Smooth muscle cell of the coronary artery (primary cell): ENCODE measurements at places on chromosomes 16 and 17. TPM values are rescaled to one million over a fixed set of nuclear protein-coding genes. Genes with fewer than 3 reads are reported as not detected.

ADAT1 gene
- 24.3 and 32.3 TPM in 2 replicates for total RNA-seq

CHRNE gene
- total RNA-seq, result 0.38 and 0.47 TPM in 2 replicates

NAGS gene
- total RNA-seq, result 0.59 and 0.98 TPM in 2 replicates

GGT6 gene
- total RNA-seq, result not detected in 2 replicates

TPSG1 gene
- not detected in 2 replicates for total RNA-seq

ANKRD11 gene
- 44.3 and 56.5 TPM in 2 replicates for total RNA-seq

TBC1D3B gene
- 0.75 and 1.8 TPM in 2 replicates for total RNA-seq

NPIPA8 gene
- total RNA-seq, result not detected in 2 replicates

SPATA22 gene
- total RNA-seq, result not detected in 2 replicates

ABCC6 gene
- total RNA-seq, result 0.30 and 0.47 TPM in 2 replicates

THUMPD1 gene
- 52.8 and 82.0 TPM in 2 replicates for total RNA-seq

GAST gene
- total RNA-seq, result not detected in 2 replicates

KRT37 gene
- not detected in 2 replicates for total RNA-seq

NFATC3 gene
- 5.9 and 8.2 TPM in 2 replicates for total RNA-seq

STX1B gene
- 0.53 and 2.7 TPM in 2 replicates for total RNA-seq

OTOA gene
- total RNA-seq, result not detected in 2 replicates

MRPL10 gene
- 16.1 and 21.3 TPM in 2 replicates for total RNA-seq

PRSS8 gene
- not detected in 2 replicates for total RNA-seq

MT1G gene
- total RNA-seq, result not detected in 2 replicates

TMEM204 gene
- total RNA-seq, result 19.0 and 45.4 TPM in 2 replicates

EVI2B gene
- total RNA-seq, result 0.59 TPM in 1 of 2 replicates, not detected in the other

MILR1 gene
- total RNA-seq, result 5.0 and 6.2 TPM in 2 replicates

PIGS gene
- total RNA-seq, result 48.4 and 53.0 TPM in 2 replicates

KRTAP17-1 gene
- not detected in 2 replicates for total RNA-seq

VAC14 gene
- 13.2 and 19.7 TPM in 2 replicates for total RNA-seq

MAPK8IP3 gene
- 31.8 and 51.6 TPM in 2 replicates for total RNA-seq

KRT36 gene
- 0.08 and 0.12 TPM in 2 replicates for total RNA-seq

TGFB1I1 gene
- total RNA-seq, result 3.3 and 30.2 TPM in 2 replicates

ST6GALNAC2 gene
- total RNA-seq, result 0.23 and 4.0 TPM in 2 replicates

HYDIN gene
- total RNA-seq, result 0.08 and 0.12 TPM in 2 replicates

CIAPIN1 gene
- 18.6 and 46.3 TPM in 2 replicates for total RNA-seq

ABCC11 gene
- total RNA-seq, result 0.08 TPM in 1 of 2 replicates, not detected in the other

PPY gene
- total RNA-seq, result not detected in 2 replicates

HOXB4 gene
- total RNA-seq, result 0.35 and 0.90 TPM in 2 replicates

ALDH3A1 gene
- 0.15 and 2.6 TPM in 2 replicates for total RNA-seq

TRAF7 gene
- 37.0 and 49.5 TPM in 2 replicates for total RNA-seq

ACSM2A gene
- total RNA-seq, result not detected in 2 replicates

KRTAP3-1 gene
- not detected in 2 replicates for total RNA-seq

NRN1L gene
- not detected in 2 replicates for total RNA-seq

CCDC40 gene
- total RNA-seq, result 1.8 and 4.2 TPM in 2 replicates

SDR42E2 gene
- total RNA-seq, result 0.08 TPM in 1 of 2 replicates, not detected in the other

RAB11FIP4 gene
- total RNA-seq, result 0.15 and 18.3 TPM in 2 replicates

IL34 gene
- 5.2 and 8.4 TPM in 2 replicates for total RNA-seq

MYO15B gene
- total RNA-seq, result 1.6 and 4.0 TPM in 2 replicates

GP1BA gene
- total RNA-seq, result not detected in 2 replicates

ADORA2B gene
- total RNA-seq, result 16.0 and 108 TPM in 2 replicates

ELOB gene
- 605 and 1,061 TPM in 2 replicates for total RNA-seq

NHLRC4 gene
- total RNA-seq, result 0.35 and 1.4 TPM in 2 replicates

LGALS9B gene
- not detected in 2 replicates for total RNA-seq

ARHGDIG gene
- 2.2 and 2.9 TPM in 2 replicates for total RNA-seq

FNDC8 gene
- total RNA-seq, result not detected in 2 replicates

KLHL10 gene
- total RNA-seq, result 0.08 and 0.12 TPM in 2 replicates

TNFRSF13B gene
- total RNA-seq, result not detected in 2 replicates

PTX4 gene
- total RNA-seq, result not detected in 2 replicates

FBXO39 gene
- 0.08 and 0.82 TPM in 2 replicates for total RNA-seq
